ENCODE measurements at places on chromosomes 12 and 14.
A peak's percentile ranks its signal among the peaks of the same experiment; 100 is the strongest.

GRCh38 chr12:77047341-77048109 is 17.8 kb downstream of the E2F7 start:
- no peak for DNase-seq

- no peak for DNase-seq
Observed at GRCh38 chr12:43308776-43309175, 243.2 kb downstream of the ADAMTS20 start.

- DNase-seq = no peak
Observed at GRCh38 chr14:74508844-74509428, 15.4 kb downstream of the ISCA2 start.

DNA sequence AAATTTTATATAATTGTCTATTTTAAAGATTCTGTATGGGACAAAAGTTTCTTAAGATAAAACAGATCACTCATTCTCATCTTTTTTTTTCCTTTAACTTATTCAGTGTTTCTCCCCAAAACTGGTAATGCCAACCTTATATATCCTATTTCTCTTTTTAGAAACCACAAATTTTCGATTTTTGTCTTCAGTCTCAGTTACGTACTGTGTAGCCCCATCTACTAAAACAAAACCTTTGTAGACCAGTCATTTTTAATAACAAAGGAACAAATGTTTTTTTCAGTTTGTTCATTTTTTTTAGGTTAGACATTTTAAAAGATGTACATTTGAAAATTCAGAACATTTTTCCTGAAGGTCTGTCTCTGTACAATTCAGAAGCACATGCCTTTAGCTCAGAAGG is 18.2 kb downstream of the PNMA1 start:
- DNase-seq = no peak

- DNase-seq = no peak
Observed at GRCh38 chr12:131681257-131681620, 29.7 kb upstream of the SFSWAP start.

DNA sequence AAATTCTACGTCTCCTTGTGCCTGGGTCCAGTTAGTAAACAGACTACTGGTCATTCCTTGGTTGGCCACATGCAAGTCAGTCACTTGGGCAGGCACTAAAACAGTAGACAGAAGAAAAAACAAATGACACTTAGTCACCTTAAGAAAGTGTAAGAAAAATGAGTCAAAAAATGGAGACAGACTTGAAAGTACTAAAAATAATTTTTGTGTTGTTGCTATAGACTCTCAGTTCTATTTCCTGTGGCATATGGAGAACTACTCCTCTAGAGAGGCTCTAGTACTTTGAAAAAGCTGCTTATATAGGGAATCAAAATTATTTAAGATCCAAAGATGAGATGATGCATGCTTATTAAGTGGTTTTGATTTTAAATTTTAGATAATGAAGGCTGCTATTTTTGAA is 56.0 kb downstream of the PTPRB start:
- DNase-seq = no peak

DNA sequence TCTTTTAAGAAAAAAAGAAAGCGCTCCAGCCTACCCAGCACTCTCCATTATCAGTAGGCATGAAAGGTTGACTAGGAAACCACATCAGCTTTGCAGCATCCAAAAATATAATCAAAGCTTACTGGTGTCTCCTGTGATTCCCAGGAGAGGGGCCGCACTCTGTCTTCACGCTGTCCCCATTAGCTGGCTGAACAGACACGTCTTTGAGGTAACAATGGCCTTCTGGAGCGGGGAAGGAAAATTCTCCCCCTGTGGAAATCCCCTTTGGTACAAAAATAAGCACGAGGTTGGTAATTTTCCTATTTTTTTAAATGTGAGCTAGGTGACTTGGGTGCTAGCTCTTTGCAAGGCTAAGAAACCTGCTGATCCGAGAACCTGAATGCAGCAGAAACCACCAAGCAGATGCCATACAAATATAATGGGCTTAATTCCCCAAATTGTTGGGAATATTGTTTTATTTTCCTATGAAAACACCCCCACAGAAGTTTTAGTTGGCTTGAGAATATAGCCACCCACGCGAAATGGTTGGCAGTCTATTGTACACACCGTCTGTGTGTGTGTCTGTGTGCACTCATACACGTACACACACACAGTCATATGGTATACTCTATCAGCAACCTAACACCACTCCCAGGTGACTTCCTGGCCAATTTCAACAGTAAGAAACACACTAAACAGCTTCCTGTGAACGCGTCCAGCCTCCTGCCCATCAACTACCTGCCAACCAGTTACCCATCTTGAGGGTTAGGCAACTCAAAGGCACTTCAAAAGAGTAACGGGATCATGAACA is 71.2 kb downstream of the KSR2 start:
- no peak for DNase-seq

DNA sequence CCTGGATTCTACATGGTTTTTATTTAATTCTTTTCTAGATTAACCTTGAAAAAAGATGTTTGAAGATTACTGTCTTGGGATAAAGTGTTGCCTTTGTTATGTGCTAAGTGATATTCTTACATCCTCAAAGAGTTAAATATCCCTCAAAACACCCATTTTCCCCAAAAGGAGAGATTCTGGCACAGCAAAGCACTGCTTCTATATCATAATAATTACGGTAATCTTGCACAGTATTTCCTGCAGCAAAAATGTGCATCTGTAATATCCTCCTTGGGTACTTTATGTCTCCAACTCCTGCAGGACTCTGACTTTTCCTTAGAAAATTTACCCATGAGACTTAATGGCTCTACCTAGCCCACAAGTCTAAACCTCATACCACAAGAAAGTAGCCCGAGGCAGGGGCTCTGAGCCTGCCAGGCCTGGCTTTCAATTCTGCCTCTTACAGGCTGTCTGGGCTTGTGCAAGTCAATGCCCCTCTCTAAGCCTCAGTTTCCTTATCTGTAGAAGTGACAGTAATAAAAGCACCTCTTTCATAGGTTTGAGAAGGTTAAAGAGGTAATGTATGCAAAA is 45.8 kb downstream of the SVOP start:
- no peak for DNase-seq

DNA sequence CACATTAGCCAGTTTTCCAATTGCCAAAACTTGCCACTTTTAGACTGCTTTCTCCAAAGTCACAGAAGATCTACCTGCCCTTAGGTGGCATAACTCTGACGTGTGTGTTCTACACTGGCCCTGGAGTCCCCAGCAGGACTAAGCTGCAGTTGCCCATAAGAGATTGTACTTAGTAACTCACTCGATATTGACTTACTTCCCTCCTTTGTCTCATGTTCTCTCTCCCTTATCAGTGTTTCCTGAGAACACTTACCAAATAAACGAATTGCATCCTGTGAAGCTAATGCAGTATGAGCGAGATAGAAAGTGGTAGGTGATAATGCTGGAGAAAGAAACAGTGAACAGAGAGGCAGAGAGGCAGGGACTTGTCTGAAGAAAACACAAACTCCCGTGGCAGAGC is 117.2 kb downstream of the NUAK1 start:
- DNase-seq = no peak

- no peak for DNase-seq
Observed at GRCh38 chr12:124923905-124924734, 9.7 kb upstream of the UBC start.

DNA sequence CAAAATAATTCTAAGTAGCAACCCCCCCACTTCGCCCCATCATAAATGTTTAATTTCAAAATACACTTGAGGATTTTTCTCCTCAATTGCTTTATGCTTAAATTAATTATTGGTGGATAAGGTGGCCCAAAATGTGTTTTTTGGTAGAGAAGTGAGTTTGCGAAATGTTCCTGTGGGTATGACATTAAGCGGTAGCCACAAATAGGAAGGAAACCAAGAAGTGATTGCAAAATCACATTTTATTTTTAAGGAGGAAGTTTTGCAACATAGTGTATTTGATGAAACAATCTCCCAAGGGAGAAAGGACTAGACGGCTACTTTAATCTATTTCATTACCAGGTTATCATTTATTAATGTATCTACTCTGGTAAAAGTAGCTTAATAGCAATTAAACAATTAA is 25.5 kb downstream of the SLC25A3 start:
- no peak for DNase-seq

DNA sequence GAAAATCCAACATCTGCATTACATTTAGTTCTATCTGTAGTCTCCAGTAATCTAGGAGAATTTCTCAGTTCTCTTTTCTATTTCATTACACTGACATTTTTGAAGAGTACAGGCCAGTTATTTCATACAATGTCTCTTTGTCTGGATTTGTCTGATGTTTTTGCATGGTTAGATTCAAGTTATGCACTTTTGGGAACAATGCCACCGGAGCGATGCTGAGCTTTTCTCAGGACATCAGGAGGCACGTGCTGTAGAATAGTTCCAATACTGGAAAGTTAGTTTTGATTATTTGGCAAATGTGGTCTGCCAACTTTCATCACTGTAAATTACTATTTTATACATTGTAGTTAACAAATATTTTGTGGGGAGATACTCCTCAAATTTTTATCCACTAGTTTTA is 43.1 kb downstream of the ALDH1L2 start:
- DNase-seq = no peak

DNA sequence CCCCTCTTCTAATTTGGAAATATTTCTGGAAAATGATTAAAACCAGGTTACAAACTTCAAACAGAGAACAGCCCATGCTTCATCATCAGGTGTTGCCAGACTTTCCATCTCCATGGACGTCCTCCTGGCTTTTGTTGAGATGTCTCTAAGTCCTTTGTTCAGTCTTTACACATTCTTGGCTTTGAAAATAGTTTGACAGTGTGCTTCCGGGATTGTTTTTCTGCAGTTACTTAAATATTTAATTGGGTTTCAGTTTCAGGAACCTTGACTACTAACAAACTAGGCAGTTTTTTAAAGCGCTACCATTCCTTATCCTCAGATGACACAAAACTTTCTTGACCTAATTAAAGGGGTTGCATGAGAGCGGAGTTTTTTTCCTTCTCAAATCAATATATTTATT is 47.8 kb downstream of the GOLGA5 start:
- no peak for DNase-seq

DNA sequence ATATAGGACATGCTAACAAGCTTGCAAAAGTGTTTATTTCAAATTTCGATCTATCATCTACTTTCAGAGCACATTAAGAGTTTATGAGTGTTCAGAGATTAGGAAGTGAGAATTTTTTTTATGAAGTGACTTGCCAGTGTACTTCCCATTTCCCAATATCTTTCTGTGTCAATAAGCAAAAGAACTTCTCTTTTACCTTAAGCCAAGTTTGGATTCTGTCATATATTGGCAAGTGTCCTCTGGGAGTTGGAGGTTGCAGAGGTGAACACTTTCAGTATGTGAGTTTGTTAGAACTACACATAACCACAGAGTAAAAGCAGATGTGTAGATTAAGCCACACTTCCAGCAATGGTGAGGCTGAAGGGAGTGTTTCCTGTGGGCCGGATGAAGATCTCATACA is 16.6 kb upstream of the KLRF1 start:
- no peak for DNase-seq

DNA sequence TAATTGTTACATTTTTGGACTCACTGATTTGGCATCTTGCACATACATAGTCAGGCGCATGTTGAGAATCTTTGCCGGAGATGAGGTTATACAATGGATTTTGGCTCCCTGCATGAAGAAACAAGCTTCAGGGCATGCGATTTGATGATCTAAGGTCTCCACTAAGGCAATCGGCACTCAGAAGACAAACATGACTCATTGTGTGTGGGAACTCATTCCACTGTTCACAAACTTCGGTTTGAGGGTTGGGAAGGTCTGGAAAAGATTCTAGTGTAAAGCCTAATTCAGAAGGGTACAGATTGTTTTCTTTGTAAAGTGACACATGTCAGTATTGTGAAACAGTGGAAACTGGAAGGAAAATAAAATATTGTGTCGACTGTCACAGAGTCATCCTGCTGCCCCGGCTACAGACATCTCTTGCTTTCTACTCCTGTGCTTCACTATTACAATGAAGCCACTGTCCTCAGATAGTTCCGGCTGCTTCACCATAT is 192.6 kb upstream of the HMGA2 start:
- no peak for DNase-seq

DNA sequence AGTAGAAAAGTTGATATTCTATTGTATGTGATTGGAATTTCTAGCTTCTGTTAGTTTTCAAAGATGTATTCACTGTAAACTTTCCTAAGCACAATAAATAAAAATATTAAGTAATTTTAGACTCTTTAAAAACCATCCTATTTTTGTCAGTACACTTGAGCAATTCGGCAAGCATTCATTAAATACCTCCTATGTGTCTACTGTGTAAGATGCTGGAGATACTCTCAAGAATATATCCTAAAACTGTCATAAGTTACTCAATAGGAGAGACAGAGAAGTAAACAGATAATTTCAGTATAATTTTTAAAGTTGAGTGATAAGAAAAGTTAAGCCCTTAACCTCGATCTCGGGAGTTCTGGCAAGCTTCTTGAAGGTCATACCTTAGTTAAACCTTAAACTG is 46.1 kb downstream of the FANCM start:
- no peak for DNase-seq

DNA sequence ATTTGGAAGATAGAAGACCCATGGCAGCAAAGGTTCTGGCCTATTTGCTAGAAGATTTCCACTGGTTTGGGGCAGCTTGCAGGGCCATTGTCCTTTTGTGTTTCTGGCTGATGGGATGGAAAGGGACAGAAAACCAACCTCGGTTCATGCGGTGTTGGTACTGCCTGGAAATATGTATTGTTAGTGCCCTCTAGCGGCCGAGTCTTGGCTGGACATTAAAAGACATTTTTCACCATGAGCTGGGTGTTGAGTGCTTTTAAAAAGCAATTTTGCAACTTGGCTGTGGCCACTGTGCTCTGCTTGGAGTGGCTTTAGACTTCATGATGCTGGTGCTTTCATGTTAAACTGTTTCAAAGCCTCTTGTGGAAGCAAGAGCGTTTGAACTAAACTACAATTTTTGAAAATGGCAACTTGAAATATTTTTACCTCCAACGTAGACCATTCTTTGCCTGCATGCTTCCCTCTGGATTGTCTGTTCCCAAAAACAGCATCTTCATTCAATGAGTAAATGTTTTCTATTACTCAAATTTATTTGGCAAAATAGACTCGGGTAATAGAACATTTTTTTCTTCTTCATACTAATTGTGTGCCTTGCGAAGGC is 102.7 kb upstream of the TBX5 start:
- DNase-seq = peak; percentile 74

- no peak for DNase-seq
Observed at GRCh38 chr12:50261654-50262053, 21.7 kb downstream of the LIMA1 start.

GRCh38 chr14:24943024-24943423 is 106.9 kb downstream of the STXBP6 start:
- peak; percentile 26 for DNase-seq

GRCh38 chr12:78712834-78713481 is 151.6 kb upstream of the SYT1 start:
- DNase-seq = no peak

GRCh38 chr12:124032265-124032886 is 59.4 kb downstream of the ZNF664 start:
- no peak for DNase-seq

- DNase-seq = no peak
Observed at GRCh38 chr14:90387206-90387760, 9.5 kb upstream of the CALM1 start.

- no peak for DNase-seq
Observed at GRCh38 chr14:44113769-44114730, 393.0 kb downstream of the FSCB start.

GRCh38 chr12:40525054-40525453 is 167.2 kb upstream of the CNTN1 start:
- DNase-seq = no peak

GRCh38 chr14:67704484-67705089 is 2.9 kb downstream of the RDH12 start:
- DNase-seq = peak; percentile 33
